ENCODE measurements at places on chromosomes 13 and 19.

GRCh38 chr13:32092496-32092895 is 60.9 kb downstream of the FRY start:
- no peak for DNase-seq

DNA sequence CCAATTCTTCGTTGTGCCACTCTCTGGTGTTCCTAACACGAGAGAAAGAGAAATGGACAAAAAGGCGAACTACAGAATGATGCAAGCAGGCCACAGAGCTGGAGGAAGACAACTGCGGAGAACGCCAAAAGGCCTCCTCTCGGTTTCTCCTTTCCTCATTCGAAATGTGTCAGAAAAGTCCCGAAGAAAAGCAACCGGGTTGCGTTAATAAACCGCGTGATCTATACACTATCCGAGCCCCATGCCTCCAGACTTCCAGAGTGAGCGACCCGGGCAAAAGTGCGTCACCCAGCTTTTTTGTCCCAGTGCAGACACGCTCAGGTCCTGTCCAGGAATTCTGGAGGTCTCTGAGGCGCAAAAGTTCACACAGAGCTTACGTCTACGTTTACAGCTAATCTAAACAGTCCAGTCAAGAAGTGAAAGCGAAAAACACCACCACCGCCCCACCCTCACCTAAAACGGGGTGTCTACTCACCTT is 413 bp downstream of the N4BP2L2 start:
- peak; percentile 57 for DNase-seq

DNA sequence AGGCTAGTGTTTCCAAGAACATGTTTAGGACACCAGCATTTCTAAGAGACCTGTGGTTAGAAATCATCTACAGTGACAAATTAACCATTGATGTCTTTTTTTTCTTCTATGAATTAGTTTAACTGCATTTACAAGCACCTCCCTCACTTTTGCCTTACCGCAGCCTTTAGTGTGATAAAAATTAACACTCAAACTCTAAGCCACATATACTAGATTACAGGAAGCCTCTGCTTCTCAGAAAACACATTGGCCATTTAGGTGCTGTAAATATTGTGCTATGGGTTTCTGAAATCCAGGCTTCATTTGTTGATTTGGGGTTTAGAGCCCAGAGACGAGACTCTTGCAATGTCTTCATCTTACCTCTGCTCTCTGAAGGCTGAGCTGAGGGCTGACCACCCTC is 34.6 kb upstream of the OLFM4 start:
- no peak for DNase-seq

GRCh38 chr19:44746946-44747738 is 1.4 kb upstream of the BCL3 start:
- DNase-seq = no peak

DNA sequence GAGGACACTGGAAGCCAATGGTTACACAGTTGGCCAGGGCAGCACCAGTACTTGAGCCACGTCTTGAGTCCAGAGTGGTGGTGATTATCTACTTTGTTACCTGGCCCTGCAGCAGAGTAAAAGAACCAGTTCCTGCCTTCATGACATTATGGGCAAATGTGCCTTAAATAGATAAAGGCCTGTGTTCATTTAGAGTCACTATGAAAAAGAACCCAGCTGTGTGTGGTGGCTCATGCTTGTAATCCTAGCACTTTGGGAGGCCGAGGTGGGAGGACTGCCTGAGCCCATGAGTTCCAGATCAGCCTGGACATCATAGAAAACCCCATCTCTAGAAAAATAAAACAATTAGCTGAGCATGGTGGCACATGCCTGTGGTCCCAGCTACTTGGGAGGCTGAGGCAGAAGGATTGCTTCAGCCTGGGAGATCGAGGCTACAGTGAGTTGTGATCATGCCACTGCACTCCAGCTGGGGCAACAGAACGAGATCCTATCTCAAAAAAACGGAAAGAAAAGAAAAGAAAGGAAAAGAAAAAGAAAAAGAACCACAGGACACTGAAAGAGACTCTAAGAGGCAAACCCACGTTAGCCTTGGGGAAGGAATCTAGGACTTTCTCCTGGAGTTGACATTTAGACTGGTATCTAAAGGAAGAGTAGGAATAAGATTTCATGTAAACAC is 3.4 kb upstream of the IRF2BP1 start:
- no peak for DNase-seq

All from GM12864 (cell line).